ENCODE measurements at places on chromosomes 3 and 15.

DNA sequence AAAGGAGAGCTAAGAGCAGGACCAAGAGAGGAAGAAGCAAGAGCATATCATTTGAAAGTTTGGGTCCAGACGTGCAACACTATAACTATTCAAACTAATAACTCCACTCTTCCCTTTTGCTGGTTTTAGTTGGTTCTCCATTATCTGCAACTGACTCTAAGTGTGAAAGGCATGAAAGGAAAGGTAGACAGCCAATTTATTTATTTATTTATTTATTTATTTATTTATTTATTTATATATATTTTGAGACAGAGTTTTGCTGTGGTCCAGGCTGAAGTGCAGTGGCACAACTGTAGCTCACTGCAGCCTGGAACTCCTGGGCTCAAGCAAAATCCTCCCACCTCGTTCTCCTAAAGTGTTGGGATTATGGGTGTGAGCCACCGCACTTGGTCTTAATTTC is 22.1 kb upstream of the PIK3CB start:
- no peak for DNase-seq

DNA sequence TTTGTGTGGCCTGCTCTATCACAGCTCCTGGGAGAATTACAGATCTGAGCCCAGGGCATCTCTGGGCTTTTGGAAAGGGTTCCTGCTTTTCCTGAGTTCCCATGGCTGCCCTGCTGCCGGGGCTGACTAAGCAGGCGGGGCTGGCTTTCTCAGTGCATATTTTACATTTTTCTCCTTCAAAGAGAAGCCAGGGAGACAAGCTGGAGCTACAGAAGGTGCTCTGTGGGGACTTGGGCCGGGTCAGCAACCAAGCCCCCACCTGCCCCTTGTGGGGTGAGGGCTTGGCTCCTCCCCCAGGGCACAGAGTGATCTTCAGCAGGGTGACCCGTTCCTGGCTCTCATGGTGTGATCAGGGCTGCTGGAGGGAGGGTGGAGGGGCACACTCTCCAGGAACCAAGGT is 17.4 kb downstream of the ABTB1 start:
- DNase-seq, result no peak

DNA sequence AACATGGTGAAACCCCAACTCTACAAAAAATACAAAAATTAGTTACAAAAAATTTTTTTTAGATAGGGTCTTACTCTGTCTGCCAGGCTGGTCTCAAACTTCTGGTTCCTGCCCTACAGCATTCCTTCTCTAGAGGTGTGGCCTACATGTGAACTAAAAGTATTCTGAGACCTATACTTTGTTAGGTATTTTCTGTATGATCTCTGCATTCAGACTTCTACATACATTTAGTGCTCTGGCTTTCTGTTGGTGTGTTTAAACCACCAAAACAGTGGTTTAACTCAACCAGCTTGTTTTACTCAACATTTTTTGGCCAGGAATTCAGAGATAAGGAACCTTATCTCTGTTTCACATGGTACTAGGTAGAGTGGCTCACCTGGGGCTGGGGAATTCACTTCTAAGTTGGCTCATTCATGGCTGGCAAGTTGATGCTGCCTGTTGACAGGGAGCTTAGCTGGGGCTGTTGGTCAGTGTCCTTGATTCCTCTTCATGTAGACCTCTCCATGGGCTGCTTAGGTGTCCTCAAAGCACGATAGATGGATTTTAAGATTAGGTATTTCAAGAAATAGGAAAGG is 41.4 kb upstream of the BSN start:
- no peak for DNase-seq

DNA sequence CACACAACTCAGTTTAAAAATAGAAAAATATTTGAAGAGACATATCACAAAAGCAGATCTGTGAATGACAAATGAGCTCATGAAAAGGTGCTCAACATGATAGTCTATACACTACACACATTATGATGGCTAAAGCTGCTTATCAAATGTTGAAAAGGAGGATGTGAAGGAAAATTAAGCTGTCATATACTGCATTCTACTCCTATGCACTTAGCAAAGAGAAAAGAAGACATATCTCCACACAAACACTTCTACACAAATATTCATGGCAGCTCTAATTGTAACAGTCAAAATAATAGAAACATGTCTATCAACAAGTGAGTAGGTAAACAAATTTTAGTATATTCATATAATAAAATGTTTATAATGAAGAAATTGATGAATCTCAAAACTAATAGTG is 540.5 kb downstream of the PLOD2 start:
- no peak for DNase-seq

DNA sequence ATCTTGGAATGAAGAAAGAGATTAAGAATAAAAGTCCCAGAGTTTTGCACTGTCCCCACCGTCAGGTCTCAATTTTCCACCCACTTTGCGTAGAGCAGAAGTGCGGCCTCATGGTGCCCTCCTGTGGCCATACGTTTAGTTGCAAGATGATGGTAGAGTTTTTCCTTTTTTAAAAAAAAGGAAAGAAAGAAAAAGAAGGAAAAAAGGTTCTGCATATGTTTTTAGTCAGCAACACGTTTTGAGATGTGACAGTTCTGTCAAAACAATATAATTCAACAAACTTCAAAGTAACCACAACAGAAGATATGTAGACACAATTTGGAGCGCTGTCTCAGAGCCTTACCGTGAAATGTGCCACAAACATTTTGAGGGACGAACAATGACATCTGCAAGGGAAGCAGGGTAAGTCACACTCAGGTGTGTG is 24.6 kb downstream of the EBLN2 start:
- DNase-seq, result peak; percentile 11

DNA sequence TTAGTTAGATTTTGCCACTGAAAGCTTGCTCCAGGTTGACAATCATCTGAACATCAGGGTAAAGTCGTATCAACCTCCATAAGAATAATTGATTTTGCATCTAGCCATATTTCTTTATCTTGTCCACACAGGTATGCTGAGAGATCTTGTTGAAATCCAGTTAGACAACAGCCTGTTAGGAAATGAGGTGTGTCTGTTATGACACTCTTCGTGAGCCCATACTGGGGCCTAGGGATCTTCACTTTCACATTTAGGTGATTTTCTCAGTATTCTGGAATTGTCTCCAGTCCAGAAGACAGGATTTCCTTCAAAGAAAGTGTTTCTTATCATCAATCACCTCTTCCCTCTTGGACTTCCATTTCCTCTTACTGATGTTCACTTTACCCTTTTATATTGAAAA is 18.1 kb downstream of the DNAJB11 start:
- DNase-seq, result no peak

DNA sequence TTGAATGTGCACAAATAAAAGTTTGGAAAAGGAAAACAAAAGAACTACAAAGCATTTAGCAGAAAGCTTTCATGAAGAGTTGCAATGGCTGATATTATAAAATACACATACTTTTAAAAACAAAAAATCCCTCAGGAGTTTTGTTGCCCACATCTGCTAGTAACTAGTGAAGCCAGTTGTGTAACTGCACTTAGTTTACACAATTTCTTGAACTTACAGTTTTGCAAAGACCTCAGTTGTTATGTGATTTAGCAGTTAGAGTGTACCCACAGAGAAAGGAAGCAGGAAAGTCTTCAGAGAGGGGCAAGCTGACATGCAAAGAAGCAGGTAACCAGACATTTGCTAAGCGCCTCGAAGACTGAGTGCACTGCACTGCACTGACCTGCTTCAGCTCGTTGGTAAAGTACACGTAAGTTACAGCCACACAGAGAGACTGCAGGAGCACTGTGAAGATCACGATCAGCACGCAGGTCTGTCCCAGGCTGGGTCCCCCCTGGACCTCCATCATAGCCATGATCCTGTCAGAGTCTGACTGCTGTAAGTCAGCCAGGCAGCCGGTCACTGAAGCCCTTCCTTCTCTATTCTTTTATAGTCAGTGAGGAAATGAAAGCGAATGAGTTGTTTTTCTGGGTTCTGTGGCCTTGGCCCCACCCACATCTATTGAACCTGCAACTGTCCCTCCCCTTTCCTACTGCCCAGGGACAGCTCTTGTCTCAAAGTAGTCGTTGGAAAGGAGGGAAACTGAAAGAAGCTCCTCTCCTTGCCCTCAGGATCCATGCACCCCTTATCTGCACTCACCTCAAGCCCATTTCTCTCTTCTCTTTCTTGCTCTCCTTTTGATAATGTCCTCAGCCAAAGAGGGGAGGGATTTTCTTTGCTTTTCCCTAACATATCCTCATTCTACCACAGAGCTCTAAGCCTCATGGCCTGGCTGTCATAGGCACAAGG is at the start of gene TNFSF10:
TNFSF10 (minus strand) TSS at position 560 of the 948 bp plus-strand sequence; CDS start at position 514, 46 bp downstream.
- DNase-seq, result peak; percentile 25

DNA sequence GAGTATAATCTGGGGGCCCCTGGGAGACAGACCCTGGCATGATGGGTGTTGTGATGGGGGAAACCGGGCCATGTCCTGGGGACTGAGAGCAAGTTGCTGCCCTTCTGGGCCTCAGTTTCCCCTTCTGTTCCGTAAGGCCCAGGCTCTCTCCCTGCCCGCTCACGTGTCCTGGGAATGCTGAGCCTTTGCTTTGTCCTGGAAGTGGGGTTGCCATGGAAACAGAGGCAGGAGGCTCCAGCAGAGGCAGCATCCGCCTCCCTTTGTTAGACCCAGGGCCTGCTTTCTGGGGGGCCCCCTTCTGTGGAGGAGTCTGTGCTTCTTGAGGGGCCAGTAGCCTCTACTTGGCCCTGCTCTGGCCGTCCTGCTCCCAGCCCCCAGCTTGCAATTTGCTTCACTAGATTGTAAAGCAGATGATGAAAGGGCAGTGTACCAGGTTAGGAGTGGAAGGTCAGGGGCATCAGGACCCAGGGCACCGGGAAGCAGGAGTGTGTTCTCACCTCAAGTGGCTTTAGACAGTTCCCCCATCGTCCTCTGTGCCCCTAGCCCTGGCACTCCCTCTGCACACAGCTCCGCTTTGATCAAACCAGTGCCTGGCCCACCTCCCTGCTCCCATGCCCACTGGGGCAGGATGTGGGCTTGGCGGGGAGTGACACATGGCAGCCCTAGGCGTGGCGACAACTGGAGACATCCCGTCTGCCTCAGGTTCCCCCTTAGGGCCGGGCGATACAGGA is 105.6 kb downstream of the FBLN2 start:
- DNase-seq, result no peak

GRCh38 chr3:184954251-184954650 is 142.3 kb downstream of the VPS8 start:
- no peak for DNase-seq

- peak; percentile 66 for DNase-seq
These were observed at the start of gene KLHDC8B for GRCh38 chr3:49171119-49171774. TSS of gene KLHDC8B (plus strand) at chr3:49171598. CDS start at chr3:49172770, 1,172 bp downstream.

GRCh38 chr3:128932516-128933212 is 53.2 kb downstream of the ACAD9 start:
- no peak for DNase-seq

- DNase-seq, result no peak
These were observed 22.4 kb downstream of the FNDC3B start for GRCh38 chr3:172061724-172062184.

DNA sequence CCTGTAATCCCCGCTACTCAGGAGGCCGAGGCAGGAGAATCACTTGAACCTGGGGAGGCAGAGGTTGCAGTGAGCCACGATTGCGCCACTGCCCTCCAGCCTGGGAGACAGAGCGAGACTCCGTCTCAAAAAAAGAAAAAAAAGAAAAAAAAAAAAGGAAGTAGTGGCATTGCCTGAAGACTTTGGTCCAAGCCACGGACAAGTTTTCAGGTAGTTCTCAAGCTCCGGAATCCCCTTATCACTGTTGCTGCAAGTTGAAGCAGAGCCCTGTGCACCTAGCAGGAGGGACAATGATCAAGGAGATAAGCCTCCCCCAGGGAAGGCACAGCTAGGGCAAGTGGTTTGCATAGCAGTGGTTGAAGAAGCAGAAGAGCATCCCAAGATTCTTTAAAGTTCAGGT is 97.6 kb downstream of the MEX3B start:
- DNase-seq, result no peak

GRCh38 chr3:127525373-127525772 is 65.2 kb downstream of the TPRA1 start:
- DNase-seq, result no peak

GRCh38 chr15:49135911-49136310 is 19.5 kb downstream of the COPS2 start:
- DNase-seq, result no peak

GRCh38 chr3:49674497-49674983 is 389 bp downstream of the APEH start:
- DNase-seq, result no peak

DNA sequence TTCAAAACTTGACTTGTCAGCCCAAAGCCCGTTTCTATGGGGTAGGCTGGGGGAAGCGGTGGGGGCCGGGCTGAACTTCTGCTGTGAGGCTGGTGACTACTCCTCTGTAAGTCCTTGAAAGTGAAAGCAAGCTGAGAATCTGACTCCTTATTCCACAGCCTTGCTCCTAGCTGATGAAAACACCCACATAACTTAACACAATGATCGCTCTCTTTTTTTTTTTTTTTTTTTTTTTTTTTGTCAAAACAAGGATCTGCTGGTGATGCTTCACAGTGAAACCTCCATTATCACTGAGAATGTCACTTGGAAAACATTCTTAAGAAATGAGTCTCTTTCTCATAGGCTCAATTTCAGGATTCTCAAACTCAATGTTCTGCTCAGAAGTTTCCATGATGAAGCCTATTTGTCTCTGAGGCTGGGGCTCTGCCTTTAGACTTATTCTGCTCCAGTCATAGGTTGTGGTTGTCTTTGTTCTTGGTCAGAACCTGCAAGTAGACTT is 31.4 kb upstream of the TKT start:
- DNase-seq, result no peak

DNA sequence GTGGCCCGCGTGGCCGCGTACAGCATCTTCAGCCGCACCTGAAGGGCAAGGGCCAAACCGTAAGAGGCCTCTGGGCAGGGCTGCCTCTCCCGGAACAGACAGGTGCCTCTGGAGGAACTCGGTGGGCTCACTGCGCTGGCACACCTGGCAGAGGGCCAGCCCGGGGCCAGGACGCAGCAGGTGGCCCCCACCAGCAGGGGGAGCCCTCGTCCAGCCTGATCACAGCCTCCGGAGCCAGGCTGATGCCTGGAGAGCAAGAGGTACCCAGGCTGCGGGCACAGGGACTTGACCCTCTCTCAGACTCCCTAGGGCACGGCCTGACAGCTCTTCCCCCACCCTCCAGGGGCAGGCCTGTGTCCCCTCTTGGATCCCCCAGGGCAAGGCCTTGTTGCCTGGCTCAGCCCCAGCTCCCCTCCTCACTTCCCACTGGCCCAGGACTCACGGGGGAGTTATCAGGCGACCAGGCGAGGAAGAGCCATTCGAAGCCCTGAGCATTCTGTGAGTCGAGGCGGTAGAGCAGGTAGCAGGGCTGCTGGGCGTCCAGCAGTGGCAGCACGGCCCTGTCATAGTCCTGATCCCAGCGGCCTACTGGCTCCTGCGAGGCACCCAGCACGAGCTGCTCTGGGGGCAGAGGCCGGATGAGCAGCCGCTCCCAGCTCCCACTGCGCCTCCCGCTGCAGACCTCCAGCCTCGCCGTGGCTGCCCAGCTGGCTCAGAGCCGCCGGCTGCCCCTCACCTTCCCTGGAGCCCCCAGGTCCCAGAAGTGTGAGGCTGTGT is 6.2 kb upstream of the TLR9 start:
- peak; percentile 85 for DNase-seq

DNA sequence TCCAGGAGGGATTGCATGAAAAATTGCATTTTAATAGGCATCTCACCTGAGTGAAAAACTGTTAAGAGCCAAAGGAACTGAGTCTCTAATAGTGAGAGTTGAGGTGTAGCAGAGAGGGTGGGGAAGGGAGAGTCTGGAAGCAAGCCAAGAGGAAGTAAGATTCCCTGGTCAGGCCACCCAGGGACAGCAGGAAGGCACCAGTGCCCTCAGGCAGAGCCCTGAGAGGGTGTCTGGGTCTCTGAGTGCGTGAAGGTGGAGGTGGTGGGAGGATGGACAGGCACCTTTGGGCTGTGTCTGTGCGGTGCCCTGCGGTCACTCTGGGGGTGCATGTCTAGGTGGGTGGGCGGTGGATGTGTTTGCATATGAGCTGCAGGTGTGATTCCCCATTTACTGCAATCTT is 300.4 kb upstream of the ROPN1 start:
- no peak for DNase-seq

Data from stimulated activated CD8-positive, alpha-beta memory T cell treated with anti-CD3 and anti-CD28 coated beads, Interleukin-7, amount 100 ng/mL, for 1 hour (primary cell).